ENCODE measurements at places on chromosomes 2 and 18.
A peak's percentile ranks its signal among the peaks of the same experiment; 100 is the strongest.

GRCh38 chr18:23515911-23516546 is 12.7 kb downstream of the RMC1 start:
- DNase-seq, result peak; percentile 82

- no peak for DNase-seq
Observed at GRCh38 chr2:4753721-4754120, 938.5 kb upstream of the SOX11 start.

- no peak for DNase-seq
Observed at GRCh38 chr18:45854036-45854586, 28.6 kb downstream of the SIGLEC15 start.

- DNase-seq, result no peak
Observed at GRCh38 chr2:177427316-177427715, 34.7 kb downstream of the AGPS start.

DNA sequence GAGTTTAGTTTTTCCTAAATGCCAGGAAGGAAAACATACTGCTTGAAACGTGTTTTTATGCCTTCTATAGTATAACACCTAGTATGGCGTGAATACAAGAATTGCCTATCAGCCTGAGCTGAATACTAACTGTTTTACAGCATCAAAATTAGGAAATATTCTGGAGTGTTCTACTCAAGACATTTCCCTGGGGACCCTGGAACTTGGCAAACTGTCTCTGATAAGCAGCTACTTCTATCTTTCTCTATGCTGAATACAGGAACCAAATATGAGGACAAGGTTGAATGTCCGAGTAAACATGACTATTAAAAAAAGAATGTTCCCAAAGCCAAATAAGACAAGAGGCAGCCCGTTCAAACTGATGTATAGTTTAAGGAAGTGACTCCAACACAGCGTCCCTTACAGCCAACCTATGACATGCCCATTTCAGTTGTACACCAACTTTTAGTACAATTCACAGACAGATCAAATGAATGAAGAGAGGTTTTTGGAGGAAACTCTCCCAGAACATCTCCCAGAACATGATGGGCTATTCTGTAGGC is 951.3 kb upstream of the ACVR2A start:
- no peak for DNase-seq

- no peak for DNase-seq
Observed at GRCh38 chr18:55149994-55150393, 190.7 kb upstream of the CCDC68 start.

- DNase-seq, result no peak
Observed at GRCh38 chr2:1402064-1402463, 11.2 kb upstream of the TPO start.

- DNase-seq, result no peak
Observed at GRCh38 chr18:58605027-58606020, 23.6 kb downstream of the ALPK2 start.

DNA sequence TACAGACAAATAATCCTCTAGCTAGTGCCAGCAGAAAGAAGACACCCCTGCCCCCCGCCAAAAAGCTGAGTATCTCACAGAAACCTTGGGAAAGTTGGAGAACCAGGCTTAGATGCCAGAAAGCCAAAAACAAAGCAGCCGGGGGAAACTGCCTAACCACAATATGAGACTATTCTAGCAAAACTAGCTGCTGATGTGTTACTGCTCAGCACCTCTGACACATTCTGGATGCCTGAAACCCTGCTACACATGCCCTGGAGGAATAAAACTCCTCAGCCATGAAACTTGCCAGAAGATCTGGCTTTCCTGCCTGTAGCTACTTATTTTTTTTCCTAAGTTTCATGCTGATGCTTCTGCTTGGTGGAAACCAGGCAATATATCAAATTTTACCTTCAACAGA is 122.7 kb upstream of the GCFC2 start:
- no peak for DNase-seq

DNA sequence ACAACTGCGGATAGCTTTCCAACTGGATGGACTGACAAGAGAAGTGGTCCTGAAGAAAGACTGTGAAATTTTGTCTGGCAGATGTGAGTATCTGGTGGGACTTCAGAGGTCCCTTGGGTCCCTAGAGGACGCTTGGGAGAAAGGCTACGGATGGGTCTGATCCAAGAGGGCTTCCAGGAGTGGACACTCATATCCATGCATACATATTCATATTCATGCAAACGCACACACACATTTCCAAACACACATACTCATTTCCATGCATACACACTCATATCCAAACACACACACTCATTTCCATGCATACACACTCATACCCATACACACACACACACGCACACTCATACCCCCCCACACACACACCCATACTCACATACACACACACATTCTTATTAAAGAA is 200.2 kb upstream of the DDX18 start:
- no peak for DNase-seq

GRCh38 chr2:24046599-24046929 is 627 bp downstream of the WDCP start:
- no peak for DNase-seq

GRCh38 chr2:38037325-38037724 is 38.6 kb downstream of the CYP1B1 start:
- peak; percentile 11 for DNase-seq

- DNase-seq, result no peak
Observed at GRCh38 chr2:27559228-27559627, 23.6 kb upstream of the ZNF512 start.

DNA sequence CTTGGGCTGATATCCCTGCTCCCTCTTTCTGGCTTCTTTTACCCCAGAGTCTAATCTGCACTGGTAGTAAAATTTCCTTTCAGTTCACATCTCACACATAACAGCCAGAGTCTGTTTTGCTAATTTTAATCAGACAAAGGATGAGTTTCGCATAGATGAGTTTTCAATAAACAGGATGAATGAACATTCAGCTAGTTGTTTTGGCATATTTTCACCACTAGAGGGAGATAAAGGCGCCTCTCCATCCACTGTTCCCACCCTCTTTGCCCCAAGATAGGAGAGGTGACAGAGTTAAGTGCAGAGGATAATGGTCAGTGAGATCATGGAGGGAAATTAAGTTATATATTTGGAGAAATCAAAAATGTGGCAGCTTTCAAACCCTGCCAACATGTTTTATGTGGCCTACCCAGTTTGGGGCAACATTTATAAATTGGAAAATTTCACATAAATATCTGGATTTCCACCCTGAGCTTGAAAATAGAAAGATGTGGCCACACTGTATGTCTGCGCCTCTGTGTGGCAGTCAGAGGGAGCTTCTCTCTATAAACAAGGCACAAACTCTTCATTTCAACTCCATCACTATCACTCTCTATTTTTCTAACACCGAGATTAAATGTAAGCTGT is 48.5 kb upstream of the DTNA start:
- peak; percentile 53 for DNase-seq

GRCh38 chr18:12597760-12598159 is 60.1 kb downstream of the SPIRE1 start:
- DNase-seq, result no peak

DNA sequence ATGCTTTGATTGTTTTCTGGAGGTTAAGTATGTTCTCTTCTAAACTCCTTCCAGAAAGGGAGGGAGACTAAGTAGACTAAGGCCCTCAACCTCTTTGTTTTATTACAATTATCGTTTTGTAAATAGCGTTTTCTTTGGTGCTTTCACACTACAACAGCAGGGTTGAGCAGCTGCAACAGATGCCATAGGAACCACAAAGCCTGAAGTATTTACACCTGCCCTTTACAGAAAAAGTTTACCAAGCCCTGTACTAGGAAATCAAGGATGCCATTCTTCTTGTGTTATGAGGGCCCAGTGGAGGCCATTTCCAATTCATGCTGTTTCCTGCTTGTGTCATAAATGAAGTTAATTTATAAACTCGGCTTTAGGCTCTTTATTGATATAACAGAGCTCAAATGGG is 914.8 kb downstream of the DCDC2C start:
- DNase-seq, result no peak

- peak; percentile 53 for DNase-seq
Observed at GRCh38 chr2:189115126-189115525, 64.4 kb downstream of the COL5A2 start.

GRCh38 chr2:236982693-236983455 is 102.8 kb upstream of the COPS8 start:
- no peak for DNase-seq

DNA sequence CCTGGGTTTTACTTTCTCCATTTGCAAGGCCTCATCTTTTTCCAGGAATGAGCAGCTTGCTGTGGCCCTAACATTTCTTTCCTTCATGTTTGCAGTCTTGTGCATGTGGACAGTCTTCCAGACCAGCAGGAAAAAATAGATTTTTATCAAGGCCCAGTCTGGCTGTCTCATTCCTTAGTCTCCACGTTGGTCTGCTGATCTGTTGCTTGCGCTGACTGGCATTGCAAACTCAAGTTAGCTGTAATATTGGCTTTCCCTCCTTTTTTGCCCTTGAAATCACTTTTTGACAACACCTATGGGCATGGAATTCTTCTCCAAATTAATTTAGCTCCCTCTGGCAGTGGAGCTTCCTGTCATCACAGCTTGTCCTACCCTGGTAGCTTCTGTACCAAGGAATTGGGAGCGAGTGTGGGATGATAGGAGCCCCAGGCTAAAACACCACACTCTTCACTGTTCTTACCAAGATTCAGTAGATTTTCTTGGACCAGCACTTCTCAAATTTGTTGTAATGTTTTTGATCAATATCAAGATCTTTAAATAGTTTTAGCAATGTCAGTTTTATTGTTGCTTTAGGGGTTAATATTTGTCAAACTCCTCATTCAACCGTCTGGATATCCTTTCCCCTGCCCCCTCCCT is 48.2 kb downstream of the DIS3L2 start:
- DNase-seq, result no peak

- DNase-seq, result no peak
Observed at GRCh38 chr2:50694798-50695197, 337.1 kb downstream of the NRXN1 start.

DNA sequence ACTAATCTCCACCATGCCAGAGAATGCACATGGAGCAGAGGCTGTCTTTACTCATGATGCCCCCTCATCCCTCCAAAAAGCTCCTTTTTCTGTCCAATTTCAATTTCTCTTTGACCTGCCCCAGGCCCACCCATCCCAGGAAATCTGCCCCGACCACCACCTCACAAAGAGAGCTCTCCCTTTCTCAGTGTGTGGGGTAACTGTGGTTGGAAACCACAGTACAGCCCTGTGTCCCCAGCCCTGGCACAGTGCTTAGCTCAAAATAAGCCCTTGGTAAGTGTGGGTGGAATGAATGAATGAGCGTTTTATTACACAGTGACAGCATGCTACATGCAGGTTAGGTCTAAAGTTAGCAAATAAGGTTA is 43.7 kb upstream of the CAB39 start:
- no peak for DNase-seq

DNA sequence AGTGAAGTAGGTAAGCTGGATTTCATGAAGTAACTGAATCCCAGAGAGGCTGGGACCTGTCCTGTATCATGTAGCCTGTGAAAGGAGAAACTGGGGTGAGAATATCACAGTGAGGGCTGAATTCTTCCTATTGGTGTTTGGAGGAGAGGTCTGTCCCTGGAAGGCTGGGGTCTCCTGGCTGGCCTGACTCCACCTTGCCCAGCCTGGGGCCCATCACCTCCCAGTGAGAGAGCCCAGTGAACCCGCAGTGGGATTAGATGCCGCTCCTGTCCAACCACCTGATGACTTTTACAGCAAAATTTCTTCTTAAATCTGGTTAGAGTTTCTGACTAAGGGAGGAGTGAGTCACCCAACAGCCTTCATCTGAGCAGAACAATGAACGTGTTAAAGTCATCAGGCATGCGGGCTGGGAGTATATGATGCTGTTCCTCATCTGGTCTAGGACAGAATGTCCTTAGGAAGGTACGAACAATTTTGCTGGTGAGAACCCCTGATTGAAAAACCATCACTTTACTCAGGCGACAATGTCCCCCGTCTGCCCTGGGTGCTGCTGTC is 152.9 kb downstream of the LPIN1 start:
- DNase-seq, result peak; percentile 59

DNA sequence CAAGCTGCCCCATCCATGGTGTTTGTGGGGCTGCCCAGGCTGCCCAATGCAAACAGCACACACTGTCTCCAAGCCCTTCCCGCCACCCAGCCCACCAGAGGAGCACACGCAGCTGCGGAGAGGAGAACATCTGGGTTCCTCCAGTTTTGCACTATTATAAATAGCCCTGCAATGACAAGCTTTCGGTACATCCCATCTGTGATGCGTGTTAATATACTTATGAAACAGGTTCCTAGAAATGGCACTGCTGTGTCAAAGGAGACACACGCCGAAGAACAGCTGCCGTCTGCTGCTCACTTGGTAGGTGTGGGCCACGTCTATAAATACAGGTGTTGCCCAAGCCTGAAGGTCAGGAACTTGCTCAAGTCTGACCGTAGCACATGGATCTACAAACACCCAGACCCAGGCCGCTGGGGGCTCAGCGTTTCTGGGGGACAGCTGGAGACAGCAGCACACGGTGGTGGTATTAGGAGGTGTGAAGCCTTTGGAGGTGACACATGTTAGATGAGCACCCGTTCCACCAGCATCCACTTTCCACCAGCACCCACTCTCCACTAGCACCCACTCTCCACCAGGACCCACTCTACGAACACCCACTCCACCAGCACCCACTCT is 34.3 kb downstream of the PXDN start:
- DNase-seq, result no peak

DNA sequence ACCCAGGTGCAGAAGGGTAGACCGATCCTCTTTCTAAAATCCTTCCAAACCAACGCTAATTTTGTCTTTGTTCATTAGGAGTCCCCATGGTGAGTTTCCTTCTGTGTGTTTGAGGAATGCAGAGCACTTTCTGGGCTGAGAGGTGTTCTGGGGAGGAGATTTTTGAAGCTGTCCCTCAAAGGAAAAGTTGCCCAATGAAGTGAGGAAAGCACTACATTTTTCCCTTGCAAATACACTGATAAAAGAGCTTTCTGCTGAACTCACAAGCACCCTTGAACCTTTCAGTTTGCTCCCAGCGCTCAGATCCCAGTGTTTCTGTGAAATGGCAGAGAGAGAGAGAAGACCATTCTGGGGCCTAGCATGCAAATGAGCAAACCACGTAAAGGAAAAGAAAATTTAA is 299.6 kb upstream of the FANCL start:
- DNase-seq, result no peak

DNA sequence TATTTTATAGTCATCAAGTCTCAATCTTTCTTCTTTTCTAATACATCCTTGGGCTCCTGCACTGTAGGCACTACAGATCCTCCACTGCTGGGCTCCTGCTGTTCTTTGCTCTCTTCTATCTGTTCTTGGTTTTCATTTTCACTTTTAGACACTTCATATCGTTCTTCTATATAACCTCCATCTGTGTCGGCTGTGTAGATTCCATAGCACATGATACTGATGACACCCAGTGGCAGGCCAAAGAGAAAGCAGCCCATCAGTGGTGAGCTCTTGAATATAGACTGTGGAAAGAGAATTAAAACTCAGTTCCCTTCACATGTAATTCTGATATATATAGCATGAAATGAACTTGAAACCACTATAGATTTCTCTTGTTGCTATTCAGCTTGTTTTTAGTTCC is 38.0 kb downstream of the TMX3 start:
- no peak for DNase-seq

DNA sequence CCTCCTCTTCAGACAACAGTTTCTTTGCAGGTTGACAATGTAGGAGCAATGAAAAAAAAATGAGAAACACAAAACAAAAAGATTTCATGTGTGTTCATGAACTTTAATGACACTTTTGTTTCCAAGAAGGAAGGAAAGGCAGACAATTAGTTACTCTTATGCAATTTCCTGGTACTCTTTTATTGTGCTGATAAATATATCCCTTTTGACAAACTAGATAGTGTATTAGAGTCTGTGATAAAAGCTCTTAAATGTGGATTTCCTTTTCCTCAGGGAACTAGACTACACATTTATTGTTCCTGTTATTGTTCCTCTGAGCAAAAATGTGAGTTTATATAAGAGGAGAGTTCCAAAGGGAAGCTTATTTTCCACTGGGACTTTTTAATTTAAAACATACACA is 188.7 kb upstream of the NRXN1 start:
- DNase-seq, result no peak

Measured in RKO (cell line).